T-helper 17 cell (primary cell): ENCODE measurements at places on chromosomes 11 and 22. TPM values are rescaled to one million over a fixed set of nuclear protein-coding genes. Genes with fewer than 3 reads are reported as not detected.
A peak's percentile ranks its signal among the peaks of the same experiment; 100 is the strongest.

DNA sequence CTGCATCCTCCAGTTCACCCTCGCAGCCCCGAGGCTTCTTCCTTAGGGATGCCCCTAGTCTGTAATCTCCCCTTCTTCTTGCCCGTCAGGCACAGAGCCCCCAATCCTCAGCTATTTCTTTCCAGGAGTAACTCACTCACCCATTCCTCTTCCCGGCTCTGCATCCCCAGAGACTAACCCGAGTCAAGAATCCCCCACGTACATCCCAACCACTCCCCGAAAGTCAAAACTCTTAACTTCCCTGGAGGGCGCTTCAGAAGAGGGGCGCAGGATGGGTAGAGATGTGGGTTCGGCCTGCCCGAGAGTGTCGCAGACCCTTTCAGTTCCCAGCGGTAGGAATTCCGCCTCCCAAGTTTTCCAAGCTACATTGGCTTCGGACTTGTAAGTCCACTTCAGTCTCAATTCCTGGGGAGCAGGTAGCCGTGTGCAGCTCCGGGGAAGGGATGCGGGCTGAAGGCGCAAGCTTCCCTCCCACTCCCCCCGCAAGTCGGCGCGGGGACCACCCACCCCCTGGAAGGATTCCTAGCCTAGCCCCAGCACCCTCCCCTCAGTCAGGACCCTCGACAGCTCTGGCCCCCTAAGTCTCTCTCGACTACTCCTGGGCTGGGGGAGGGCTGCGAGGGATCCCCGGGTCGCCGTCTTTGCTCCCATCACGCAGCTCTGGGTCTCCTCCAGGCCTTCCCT lies 871 bp downstream of the BDNF start:
- H3K27me3 ChIP-seq, result peaks cover 80% of the 10 kb centered on the region
- H3K4me3 ChIP-seq, result peak overlapping the region; percentile 84
- peaks cover 21% of the 10 kb centered on the region for H3K4me1 ChIP-seq
- no peak overlapping the region for H3K27ac ChIP-seq
- H3K36me3 ChIP-seq, result peaks cover 8% of the 10 kb centered on the region

DNA sequence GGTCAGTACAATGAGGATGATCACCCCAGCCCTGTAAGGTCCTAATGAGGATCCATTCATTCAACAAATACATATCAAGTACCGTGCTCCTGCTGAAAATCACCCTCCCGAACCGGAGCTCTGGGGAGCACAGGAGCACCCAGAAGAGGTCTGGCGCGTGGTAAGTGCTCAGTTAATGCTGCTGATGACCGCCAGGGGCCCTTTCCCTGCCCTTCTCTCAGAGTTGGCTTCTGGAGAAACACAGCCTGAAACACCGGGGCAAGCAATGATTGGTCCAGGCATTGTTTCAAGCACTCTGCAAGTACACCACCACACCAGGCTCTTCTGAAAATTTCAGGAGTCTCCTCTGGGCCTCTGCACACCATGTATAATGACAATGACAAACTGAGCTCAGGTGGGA lies 3.8 kb upstream of the CCDC86 start:
- H3K36me3 ChIP-seq, result peaks cover 5% of the 10 kb centered on the region
- no peak for DNase-seq
- H3K27ac ChIP-seq, result no peak overlapping the region
- no peak overlapping the region for H3K4me3 ChIP-seq
- peaks cover 13% of the 10 kb centered on the region for H3K27me3 ChIP-seq

TECTA gene
- total RNA-seq, result 0.57 TPM

- DNase-seq, result no peak
- H3K27ac ChIP-seq, result no peak overlapping the region
- H3K36me3 ChIP-seq, result peaks cover 3% of the 10 kb centered on the region
- peaks cover 22% of the 10 kb centered on the region for H3K27me3 ChIP-seq
- peaks cover 8% of the 10 kb centered on the region for H3K4me1 ChIP-seq
These were observed 2.2 kb downstream of the PLAAT5 start for GRCh38 chr11:63488789-63489188.

GRCh38 chr11:79035881-79036280 lies 404.9 kb downstream of the TENM4 start:
- H3K27ac ChIP-seq, result no peak overlapping the region
- no peaks in the 10 kb centered on the region for H3K36me3 ChIP-seq
- DNase-seq, result no peak
- peaks cover 22% of the 10 kb centered on the region for H3K27me3 ChIP-seq
- H3K4me3 ChIP-seq, result no peak overlapping the region
- no peaks in the 10 kb centered on the region for H3K4me1 ChIP-seq

GRCh38 chr22:19455585-19456370 lies 8.3 kb upstream of the C22orf39 start:
- DNase-seq, result no peak
- peaks cover 3% of the 10 kb centered on the region for H3K4me1 ChIP-seq
- peaks cover 11% of the 10 kb centered on the region for H3K36me3 ChIP-seq
- H3K27me3 ChIP-seq, result no peaks in the 10 kb centered on the region

GRCh38 chr11:620935-621814 lies 3.6 kb downstream of the CDHR5 start:
- DNase-seq, result no peak
- no peak overlapping the region for H3K27ac ChIP-seq
- peaks cover 3% of the 10 kb centered on the region for H3K36me3 ChIP-seq
- H3K4me3 ChIP-seq, result no peak overlapping the region
- H3K4me1 ChIP-seq, result peaks cover 2% of the 10 kb centered on the region

DNA sequence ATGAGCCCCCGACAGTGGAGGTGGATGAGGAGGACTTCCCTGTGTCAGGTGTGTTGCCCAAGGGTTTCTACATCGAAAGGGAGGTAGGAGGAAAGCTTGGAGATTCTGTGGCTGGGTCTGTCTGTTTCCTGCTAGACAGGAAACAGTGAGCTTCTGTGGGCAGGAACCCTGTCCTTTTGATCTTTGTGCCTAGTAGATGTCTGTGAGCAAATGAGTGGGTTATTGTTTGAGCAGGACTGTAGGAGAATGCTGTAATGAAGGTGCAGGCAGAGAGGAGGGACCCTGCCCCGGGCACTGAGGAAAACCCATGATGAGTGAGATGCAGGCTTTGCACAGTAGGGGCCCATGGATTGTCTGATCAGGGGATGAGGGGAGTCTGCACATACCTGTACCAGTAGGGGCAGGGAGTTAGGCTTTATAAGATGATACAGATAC lies 14.0 kb downstream of the USP35 start:
- peaks cover 29% of the 10 kb centered on the region for H3K4me1 ChIP-seq
- no peaks in the 10 kb centered on the region for H3K27me3 ChIP-seq
- peak; percentile 63 for DNase-seq
- no peaks in the 10 kb centered on the region for H3K36me3 ChIP-seq

MS4A6A gene
- total RNA-seq, result 3.2 TPM

- H3K4me1 ChIP-seq, result no peaks in the 10 kb centered on the region
These were observed 199.2 kb downstream of the RAB38 start for GRCh38 chr11:87976009-87976408.

- H3K4me3 ChIP-seq, result no peak overlapping the region
- peaks cover 3% of the 10 kb centered on the region for H3K36me3 ChIP-seq
- H3K4me1 ChIP-seq, result no peaks in the 10 kb centered on the region
- no peak for DNase-seq
- H3K27ac ChIP-seq, result no peak overlapping the region
These were observed 258.0 kb downstream of the TENM4 start for GRCh38 chr11:79182794-79183193.

FXYD2 gene
- not detected for total RNA-seq

BTG4 gene
- total RNA-seq, result not detected

GNAZ gene
- total RNA-seq, result 1.4 TPM

DNA sequence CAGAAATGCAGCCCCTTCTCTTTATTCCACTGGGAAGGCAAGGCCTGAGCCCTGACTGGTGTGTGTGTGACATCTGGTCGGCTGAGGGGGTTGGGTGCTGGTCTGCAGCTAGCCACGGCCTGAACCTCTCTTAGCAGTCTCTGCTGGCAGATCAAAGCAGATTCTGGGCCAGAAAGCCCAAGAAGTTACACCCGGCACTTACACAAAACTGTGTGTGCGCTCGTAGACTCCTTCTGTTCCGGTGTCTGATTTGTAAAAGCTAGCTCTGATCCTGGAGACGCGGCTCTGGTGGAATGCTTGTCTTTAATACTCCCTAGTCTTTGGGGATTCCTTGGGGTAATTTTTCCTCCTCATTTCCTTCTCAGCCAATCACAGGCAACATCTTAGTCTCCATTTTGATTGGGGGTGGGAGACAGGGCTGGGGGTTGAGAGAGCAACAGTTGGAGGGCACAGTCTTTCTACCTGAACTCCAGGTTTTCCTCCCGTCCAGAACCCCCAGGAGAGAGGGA lies 5.5 kb downstream of the PKNOX2 start:
- DNase-seq, result no peak
- no peak overlapping the region for H3K4me3 ChIP-seq
- H3K27me3 ChIP-seq, result peaks cover 88% of the 10 kb centered on the region
- no peak overlapping the region for H3K27ac ChIP-seq

DMC1 gene
- not detected for total RNA-seq

GRCh38 chr11:7600205-7600775 lies 73.0 kb downstream of the CYB5R2 start:
- H3K27me3 ChIP-seq, result no peaks in the 10 kb centered on the region
- DNase-seq, result no peak
- H3K4me1 ChIP-seq, result peaks cover 12% of the 10 kb centered on the region
- peaks cover 6% of the 10 kb centered on the region for H3K36me3 ChIP-seq
- no peak overlapping the region for H3K27ac ChIP-seq

- no peaks in the 10 kb centered on the region for H3K36me3 ChIP-seq
- H3K27ac ChIP-seq, result no peak overlapping the region
- no peak overlapping the region for H3K4me3 ChIP-seq
- peaks cover 41% of the 10 kb centered on the region for H3K27me3 ChIP-seq
These were observed 78.8 kb upstream of the NECTIN1 start for GRCh38 chr11:119807841-119808240.
